NCI-H146 (cell line): ENCODE measurements at places on chromosomes 16 and 17.

DNA sequence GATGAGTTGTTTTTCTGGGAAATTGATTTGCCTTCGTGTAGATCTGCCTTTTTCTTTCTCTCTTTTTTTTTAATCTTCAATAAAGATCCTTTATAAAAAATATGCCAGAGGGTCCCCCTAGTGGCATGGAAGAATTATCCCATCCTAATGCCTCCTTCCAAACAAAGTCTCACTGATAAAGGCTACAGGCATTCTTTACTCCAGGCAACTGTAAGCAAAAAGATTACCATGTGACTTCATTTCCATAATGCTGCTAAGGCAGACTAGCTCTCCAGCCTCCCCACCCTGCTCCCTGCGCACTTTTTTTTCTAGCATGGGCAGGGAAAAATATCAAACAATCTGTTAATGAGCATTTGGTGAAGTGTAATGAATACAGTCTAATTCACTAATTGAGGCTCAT, 220.2 kb upstream of the CDH8 start:
- DNase-seq: peak; percentile 0

DNA sequence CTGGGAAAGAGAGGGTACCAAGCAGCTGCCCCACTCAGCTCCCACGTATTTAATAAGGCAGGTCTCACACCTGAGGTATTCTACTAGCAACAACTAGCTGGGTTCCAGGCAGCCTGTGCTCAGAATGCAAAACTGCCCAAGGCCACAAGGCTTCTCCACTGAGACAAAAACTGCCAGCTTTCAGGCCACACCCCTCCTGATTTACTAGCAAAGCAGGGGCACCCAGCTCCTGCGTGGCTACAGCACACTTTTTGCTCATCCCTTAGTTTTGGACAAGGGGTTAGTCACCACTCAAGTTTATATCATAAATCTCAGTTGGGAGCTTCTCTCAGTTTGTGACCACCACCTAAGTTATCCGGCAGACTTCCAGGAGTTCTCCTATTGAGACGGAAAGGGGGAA, 494.6 kb downstream of the CDH11 start:
- DNase-seq: no peak

DNA sequence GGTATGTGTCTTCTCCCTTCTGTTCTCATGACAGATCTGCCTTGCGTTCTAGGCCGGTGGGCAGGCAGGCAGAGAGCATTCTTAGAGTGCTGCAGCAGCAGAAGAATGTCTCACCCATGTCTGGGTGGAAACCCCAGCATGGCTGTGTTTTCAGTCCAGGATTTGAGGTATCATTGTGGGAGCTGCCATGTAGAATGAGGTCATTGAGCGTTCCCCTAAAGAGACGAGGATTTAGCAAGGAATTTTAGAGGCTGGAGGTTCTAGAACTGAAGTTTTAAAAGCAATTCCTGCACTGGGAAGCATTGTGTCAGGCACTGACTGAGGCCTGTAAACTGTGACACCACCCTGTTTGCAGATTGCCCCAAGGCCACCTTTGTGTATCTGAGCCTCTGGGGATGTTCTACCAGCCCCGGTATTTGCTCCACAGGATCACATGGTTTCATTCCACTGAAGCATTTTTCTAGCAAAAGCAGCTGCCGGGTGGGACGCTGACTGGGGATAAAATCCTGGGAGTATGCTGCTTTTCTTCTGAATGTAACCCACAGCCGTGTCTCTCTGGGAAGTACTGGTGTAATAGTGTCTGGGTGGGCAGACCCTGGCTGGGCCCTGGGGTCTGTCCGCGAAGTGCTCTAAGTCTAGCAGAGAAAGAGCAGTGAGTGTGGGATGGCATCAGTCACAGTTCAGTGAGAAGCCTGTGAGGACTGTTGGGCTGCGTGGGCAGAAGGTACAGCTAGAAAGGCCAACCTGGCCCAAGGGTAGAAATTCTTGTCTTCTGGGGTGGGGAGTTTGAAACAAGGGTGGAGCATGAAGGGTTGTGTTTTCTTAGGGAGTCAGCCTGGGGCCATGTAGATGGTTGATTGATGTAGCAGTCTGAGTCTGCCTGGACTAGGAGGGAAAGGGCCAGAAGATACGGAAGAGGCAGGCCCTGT, 30.2 kb downstream of the PLCD3 start:
- DNase-seq: no peak

- no peak for DNase-seq
Measured at GRCh38 chr16:35746963-35747657, 2287.7 kb downstream of the TP53TG3F start.

- DNase-seq: no peak
Measured at GRCh38 chr17:36468903-36469635, 17.4 kb upstream of the ZNHIT3 start.

- DNase-seq: peak; percentile 24
Measured at GRCh38 chr17:30095507-30096244, 20.9 kb upstream of the NSRP1 start.

DNA sequence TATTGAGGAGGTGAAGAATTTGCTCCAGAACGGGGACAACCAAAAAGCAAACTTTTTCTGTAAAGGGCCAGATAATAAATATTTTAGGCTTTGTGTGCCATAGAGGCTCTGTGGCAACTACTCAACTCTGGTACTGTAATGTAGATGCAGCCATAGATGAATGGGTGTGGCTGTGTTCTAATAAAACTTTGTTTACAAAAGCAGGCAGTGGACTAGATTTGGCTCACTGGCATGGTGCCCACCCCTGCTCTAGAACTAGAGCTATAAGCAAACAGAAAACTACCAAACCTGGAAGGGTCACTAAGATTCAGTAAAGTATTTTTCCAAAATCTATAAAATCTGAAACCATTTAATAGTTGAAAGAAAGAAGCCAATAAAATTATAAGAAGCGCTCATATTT, 24.6 kb upstream of the SMURF2 start:
- DNase-seq: no peak

DNA sequence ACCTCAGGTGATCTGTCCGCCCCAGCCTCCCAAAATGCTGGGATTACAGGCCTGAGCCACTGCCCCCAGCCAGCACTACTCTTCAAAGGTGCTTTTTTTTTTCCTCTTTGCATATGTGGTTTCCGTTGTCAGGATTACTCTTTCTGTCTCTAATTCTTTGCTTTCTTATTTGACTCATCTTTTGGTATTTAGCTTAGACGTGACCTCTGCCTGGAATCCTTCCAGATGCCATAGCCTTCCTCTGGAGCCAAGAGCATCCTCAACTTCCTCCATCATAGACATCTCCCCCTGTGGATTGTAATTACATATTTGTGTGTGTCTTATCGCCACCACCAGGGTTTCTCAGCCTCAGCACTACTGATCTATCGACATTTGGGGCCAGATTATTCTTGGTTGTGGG, 84.4 kb upstream of the XYLT1 start:
- no peak for DNase-seq

DNA sequence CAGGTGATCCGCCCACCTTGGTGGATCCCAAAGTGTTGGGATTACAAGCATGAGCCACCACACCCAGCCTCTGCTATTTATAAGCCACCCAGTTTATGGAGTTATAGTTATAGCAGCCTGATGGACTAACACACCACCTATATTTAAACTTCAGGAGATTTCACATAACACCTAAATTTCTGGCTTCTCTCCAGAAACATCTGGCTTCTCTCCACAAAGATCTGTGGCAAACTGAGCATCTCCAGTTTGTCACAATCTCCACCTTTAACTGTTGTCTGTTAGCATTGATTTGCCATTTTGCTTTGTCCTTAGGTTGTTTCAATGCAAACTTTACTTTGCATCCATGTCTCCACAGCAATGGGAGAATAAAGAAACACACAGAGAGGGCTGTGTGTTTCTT, 39.6 kb downstream of the GDE1 start:
- DNase-seq: no peak

DNA sequence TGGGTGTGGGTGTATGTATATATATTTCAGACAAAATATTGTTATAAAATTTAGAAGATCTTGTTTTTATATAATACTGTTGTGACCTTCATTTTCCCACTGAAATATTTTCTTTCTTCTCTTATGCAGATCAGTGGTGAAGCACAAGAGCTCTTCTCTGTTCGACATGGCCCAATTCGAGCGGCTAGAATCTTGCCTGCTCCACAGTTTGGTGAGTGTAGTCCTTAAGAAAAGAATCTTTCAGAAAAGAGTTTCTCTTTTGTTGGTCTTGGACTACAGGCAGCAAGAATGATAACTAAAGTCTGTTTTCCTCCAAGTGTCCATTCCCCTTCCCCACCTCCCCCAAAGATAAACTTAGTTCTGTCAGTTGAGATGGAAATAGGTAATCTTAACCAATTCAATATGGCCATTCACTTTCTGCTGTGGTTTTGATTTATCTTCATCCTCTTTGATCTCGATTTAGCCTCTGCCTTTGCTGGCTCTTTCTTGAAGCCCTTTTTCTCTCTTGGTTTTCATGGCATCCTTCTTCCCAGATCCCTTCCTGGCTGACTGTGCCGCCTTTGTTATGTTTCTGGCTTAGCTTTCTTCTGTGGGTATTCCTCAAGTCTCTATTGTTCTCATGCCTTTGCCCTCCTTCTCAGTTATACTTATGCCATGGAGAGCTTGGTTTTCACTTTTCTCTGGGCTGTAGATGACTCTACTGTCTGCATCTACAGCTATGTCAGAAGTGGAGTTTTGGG, 69.6 kb downstream of the BCAS3 start:
- DNase-seq: no peak

GRCh38 chr16:14409563-14409962, 220.5 kb downstream of the PARN start:
- DNase-seq: no peak

DNA sequence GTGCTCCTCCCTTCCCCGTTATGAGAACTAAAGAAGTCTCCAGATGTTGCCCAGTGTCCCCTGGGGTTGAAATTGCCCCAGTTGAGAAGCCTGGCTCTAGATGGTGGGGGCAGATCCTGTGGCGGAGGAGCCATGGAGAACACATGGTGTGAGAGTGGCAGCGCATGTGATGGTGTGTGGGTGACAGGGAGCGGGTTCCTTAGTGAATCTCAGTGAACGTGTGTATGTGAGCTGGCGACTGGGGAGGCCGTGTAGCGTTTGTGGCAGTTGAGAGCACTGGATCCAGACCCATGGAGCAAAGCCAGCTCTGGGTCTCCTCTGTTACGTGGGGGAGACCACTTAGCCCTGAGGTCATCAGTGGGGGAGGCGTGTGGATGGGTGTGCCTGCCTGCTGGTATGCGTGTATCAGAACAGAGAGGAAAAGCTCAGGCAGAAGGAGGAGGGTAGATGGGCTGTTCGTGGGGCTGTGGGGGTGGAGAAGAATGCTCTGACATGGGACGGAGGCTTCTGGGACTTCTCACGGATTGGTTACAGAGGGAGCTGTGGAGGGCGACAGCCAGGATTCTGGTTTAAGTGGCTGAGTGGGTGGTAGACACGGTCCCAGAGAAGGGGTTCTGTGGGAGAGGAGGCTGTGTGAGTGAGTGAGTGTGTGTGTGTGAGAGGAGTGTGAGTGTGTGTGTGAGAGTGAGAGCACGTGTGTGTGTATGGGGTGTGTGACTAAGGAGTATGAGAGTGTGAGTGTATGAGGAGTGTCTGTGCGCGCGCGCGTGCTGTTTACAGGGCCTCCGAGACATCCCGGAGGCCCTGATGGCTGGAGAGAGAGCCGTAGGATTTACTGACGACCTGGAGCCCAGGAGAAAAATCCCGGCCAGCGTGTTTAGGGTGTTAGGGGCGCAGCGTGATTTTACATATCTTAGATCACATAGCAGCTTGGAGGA, 193.8 kb downstream of the SNX29 start:
- DNase-seq: no peak

DNA sequence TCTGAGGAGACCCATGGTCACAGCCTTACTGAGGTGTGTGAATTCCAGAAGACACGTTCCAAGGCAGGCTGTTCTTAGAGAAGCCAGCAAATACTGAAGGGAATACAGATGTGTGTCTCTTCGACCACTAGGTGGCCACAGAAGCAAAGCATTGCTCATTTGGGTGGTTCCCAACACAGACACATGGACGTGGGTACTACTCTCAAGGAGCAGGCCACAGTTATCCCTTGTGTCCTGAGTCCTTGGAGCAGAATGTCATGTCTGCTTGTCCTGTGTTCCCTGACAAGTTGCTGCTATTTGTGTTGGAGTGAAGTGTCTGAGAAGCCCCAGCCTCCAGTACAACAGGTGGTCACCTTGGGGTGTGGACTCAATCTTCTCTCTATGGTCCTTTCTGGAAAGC, 30.3 kb downstream of the HMOX2 start:
- DNase-seq: peak; percentile 67

GRCh38 chr17:1058423-1059130, 61.6 kb downstream of the TIMM22 start:
- DNase-seq: peak; percentile 23
